NCI-H2029 treated with DMSO at 0.1 percent for 48 hours (cell line): ENCODE measurements at places on chromosomes 2 and 18.

- DNase-seq: no peak
These were observed 4.4 kb downstream of the DNMT3A start for GRCh38 chr2:25337276-25337675.

GRCh38 chr18:63236406-63236805 lies 83.2 kb downstream of the BCL2 start:
- no peak for DNase-seq

GRCh38 chr2:172995323-172996244 lies 80.1 kb upstream of the MAP3K20 start:
- DNase-seq: no peak

DNA sequence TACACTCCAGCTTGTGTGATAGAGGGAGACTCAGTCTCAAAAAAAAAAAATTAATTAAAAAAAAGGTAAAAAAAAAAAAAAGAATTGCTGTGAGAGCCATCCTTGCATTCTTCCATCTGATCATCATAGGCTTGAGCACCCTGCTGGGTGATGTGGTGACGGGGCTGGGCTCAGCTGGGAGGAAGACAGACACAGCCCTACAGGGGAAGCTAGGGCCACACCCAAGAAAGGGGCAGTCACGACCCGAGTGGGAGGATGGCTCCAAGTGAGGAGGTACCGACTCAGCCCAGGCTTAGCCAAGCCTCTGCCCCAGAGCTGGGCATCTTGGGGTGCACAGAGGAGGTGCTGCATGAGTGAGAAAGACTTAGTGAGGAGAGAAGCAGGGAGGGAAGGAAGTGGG lies 165.5 kb downstream of the SH3RF3 start:
- DNase-seq: no peak

DNA sequence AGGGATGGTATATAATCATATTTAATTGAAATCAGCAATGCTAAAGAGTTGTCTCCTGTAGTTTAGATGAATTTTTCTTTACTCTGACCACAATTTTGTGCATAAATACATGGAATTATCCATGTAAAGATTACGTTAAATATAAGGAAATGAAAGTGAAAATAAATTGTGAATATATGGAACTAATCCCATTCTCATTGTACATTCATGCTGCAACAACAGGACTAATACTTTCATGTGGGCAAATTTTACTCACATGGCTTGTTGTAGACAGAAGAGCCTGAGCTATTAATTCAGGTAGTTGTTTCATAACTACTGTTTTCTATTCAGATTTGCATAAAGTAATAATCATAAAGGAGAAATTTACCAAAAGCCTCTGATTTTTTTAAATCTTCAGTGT lies 357.8 kb downstream of the ARHGAP15 start:
- no peak for DNase-seq

- DNase-seq: no peak
These were observed 139.1 kb downstream of the IRS1 start for GRCh38 chr2:226660526-226660925.

DNA sequence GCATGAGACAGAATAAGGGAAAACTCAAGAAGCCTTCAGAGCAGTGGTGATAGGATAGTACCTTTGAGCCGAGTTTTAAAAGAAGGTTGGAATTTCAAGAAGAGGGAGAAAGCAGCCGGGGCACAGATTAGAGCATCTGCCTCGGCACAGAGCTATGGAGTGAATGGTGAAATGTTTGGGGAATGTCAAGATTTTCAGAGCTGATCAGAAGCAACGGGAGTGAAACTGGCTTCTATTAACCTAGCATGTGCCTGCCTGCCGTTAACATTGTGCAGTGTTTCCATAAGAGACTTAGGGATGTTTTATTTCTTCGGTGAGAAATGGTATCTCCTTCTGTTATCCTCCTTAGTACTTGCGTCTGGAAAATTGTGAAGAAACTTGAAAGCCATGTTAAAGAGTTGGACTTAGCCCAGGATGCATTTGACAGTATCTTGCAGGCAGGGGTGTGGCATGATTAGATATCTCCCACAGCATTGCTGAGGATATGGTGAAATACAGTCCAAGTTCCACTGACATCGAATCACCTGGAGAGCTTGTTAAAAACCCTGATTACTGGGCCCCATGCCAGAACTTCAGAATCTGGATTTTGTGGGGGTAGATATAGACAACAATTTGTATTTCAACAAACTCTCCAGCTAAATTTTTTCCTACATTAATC lies 96.8 kb upstream of the PPP1CB start:
- DNase-seq: no peak

DNA sequence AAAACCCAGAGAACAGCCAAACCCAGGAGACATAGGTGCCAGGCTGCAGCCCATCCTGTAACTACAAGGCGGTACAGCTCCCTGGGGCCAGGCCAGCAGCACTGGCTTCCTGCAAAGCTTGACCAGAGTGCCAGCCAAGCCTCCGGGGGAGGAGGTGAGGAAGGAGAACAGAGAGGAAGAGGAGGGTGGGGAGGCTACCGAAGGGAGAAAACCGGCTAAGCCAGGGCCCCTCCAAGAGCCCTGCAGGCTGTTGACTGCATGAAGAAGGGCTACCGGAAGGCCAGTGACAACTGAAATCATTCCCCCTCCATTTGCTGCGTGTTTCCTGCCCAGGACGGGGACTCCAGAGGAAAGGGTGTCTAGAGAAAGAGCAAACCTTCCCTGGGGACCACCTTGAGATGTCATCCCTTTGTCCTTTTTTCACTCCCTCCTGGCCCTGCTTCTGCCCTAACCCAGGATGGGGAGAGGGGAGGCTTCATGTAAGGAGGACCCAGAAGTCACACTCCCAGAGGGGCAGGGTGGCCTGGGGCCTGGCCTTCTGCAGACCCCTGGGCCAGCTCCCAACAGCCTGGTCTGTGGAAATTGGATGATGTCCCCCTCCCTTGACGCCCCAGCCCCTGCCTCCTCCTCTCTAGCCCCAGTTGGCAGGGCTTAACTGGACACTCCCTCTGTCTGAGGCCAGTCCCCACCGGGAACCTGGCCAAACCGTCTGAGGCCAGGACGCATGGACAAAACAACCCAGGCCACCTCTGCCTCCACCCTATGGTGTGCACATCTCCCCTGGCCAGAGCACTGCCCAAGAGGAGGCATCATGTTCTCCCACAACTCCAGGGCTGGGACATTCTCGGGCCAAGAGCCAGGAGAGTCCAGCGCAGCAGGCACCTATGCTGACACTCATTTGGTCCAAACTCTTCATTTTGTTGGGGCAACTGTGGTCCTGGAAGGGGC lies 207.8 kb downstream of the CYP26B1 start:
- DNase-seq: no peak

GRCh38 chr2:239276851-239277250 lies 124.0 kb downstream of the HDAC4 start:
- no peak for DNase-seq

DNA sequence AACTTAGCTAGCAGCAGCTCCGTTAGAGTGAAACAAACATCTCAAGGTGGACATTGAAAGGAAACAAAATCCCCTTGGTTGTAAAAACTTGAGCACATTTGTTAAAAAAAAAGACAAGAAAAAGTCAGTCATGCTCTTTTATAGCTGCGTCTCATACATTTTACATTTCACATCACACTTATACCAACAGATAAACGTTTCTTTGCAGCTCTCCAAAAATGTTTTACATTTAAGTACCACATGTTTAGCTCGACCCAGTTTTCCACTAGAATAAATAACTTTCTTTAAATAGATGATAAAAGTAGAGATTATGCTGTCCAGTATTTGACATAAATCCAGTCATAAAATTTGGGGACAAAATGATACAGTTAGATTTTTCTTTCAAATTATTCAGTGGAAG lies 297.0 kb upstream of the ST6GAL2 start:
- DNase-seq: no peak

GRCh38 chr2:216850665-216851322 lies 9.1 kb downstream of the TNP1 start:
- DNase-seq: no peak

DNA sequence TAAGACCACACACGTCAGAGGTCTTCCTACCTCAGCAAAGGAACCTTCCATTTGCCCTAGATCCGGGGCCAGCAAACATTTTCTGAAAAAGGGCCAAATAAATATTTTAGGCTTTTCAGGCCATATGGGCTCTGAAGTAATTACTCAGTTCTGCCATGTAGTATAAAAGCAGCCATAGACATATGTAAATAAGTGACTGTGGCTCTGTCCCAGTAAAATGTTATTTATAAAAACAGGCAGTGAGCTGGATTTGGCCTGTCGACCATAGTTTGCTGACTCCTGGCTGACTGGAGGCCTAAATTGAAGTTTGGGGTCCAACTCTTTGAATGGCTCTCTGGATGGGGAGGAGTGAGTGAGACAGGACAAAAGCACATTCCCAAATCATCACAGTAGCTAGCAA lies 49.5 kb downstream of the ABCB11 start:
- DNase-seq: no peak

DNA sequence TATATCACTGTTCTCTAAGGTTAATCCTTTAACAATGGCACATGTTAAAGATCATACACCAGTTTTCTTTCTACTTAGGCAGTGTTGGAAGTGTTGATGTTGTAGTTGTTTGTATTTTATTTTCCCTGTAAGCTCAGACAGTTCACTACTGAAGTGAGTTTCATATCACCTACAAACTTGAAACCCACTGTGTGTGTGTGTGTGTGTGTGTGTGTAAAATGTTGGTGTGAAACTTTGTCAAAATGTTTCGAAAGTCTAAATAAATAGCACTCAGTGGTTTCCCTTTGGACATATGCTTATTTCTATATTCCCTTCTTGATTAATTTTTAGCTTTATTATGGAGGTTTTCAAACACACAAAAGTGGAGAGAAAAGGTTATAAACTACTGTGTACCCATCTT lies 79.8 kb upstream of the CAVIN2 start:
- no peak for DNase-seq

GRCh38 chr2:12620759-12621158 lies 96.0 kb upstream of the TRIB2 start:
- no peak for DNase-seq

DNA sequence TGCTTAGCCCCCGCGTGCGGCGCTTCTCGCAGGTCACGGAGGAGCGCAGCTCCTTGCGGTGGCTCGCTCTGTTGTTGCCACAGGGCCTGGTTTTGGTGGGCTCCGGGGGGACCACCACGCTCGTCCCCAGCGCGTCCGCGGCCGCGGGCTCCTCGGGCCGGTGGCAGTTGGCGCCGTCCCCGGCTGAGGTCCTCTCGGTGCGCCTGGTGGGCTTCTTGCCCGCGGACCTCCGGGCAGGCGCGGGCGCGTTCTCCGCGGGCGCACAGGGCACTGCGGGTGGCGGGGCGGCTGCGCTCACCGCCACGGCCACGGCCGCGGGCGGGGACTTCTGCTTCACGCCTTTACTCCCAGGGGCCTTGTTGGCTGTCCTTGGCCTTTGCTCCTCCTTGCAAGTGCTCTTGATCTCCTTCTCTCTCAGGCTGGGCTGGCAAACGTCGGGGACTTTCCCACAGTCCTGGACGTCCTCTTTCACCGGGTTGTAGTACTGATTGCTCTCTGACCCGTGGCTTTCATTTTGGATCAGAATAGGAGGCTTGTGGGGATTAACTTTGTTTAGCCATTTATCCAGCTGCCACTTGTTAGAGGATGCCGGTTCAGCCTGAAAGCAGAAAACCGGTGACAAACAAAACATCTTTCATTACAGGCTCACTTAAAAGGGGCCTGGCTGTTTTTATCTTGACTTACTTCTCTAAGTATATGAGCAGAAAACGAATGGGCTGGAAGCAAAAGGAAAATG lies 104.0 kb upstream of the REV1 start:
- DNase-seq: no peak

DNA sequence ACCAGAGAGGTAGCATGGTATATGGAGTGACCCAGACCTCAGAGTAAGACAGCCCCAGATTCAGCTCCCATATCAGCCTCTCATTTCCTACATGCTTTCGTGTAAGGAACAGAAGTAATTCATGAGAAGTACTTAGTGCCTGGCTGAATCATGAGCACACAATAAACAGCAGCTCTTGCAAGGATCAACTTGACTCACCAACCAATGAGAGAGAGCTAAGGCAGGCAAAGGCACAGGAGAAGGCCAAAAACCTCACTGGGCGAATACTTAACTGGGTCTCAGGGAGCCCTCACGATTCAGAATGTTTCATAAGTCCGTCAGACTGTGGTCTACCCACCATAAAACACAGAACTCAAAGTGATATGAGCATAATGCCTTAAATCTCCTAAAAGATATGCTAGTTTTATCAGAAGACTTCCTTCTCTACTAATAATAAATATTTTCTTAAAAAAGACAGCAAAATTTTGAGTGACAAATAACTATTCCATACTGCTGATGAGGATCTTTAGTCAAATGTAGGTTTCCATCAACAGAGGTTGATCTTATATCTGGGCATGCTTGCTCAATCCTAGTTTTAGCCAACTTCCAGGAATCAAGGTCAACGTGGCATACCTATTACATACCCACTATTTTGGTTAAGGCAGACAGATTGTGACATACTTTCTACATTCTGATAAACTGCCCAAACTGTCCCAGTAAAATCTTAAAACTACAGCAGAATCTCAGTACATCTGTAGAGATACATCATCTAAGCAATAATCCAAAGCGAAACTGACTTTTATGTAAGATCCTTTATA lies 34.9 kb downstream of the IMMT start:
- no peak for DNase-seq

- no peak for DNase-seq
These were observed 312.7 kb upstream of the CYRIA start for GRCh38 chr2:16978301-16978700.

- no peak for DNase-seq
These were observed 34.2 kb upstream of the DAPL1 start for GRCh38 chr2:158760887-158761286.

DNA sequence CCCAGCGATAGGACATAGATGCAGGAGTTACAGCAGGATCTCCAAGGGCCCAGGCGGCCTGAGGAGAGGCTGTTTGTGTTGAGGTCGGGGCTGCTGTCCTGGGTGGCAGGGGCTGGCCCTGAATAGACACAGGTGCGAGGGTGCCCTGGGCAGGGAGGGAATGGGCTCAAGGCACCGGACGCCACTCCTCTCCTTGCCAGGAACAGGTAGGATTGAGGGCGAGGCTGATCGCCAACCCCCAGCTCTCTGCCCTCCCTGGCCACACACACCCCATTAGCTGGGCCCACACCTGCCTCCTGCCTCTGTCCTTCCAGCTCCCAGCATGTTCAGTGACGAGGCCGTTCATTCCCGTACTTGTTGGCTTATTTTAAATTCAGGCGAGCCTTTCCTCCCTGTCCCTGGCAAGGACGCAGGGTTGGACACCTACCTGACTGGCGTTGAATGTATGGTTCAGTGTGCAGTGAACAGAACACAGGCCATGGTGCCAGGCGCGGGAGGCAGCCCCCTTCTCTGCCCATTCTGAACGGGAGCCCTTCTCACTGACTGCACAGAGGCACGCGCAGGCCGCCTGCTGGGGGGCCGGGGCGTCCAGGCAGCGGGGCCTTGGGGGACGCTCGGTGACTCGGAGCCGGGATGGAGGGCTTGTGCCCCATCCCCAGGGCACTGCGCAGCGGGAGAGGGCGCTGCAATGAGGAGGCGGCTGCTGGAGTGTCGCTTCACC lies 41.3 kb upstream of the SNED1 start:
- no peak for DNase-seq

GRCh38 chr2:149187057-149187456 lies 143.3 kb upstream of the LYPD6 start:
- no peak for DNase-seq

- no peak for DNase-seq
These were observed 204.6 kb downstream of the SP3 start for GRCh38 chr2:173760553-173760952.

GRCh38 chr18:54679318-54680149 lies 88.5 kb downstream of the DYNAP start:
- DNase-seq: no peak
